GM10248 (cell line): ENCODE measurements at places on chromosomes 13 and 19.

DNA sequence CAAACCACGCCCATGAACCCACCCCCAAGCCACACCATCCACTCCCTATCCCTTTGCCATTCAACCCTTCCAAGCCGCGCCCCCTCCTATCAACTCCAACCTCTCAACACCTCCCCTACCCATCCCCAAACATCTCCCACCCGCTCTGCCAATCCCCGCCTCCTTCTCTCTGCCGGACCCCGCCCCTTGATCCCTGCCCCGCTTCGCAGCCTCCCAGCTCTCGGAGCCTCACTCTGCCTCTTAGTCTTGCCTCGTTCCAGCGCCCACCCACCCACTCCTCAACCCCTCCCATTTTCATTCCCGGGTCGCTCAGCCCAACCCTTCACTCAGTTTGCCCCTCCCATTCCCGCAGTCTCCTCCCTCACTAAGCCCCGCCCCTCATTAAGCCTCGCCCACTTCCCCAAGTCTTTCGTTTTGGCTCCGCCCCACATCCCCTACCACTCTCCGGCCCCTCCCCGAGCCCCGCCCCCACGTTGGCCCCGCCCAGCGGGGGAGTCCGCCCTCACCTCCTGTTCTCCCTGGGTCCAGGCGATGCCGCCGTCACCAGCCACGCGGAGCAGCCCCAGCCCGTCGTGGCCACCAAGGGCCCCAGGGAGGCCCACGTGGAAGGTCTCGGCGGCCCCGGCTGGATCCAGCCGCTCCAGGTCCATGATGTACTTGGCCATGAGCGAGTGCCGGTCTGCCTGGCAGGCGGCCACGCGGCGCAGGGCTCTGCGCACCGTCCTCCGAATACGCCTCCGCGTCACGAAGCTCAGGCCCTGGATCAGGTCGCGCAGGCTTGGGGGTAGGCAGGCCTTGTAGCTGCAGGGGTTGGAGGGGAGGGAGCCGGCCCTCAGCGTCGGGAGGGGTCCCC, 5.7 kb downstream of the JAK3 start:
- DNase-seq, result peak; percentile 53

DNA sequence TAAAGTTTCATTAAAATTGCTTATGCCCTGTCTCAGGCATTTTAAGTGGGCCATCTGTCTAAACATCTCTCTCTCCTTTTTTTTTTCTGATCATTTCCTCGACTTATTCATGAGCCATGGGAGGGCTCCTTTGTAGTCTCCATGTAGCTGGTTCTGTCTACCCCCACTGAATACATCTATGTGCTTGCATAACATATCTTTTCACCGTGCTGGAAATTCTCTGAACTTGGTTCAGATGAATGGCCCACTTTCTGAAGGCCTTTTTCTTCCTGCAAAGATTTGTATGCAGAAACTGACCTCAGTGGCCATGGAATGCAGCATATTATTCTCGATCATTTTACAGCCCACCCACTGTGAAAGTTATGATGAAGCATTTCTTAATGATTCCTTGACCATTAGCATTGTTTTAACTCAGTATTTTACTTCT, 225.3 kb downstream of the GGACT start:
- DNase-seq, result no peak

GRCh38 chr13:43861863-43862262, 17.7 kb downstream of the CCDC122 start:
- DNase-seq, result no peak

DNA sequence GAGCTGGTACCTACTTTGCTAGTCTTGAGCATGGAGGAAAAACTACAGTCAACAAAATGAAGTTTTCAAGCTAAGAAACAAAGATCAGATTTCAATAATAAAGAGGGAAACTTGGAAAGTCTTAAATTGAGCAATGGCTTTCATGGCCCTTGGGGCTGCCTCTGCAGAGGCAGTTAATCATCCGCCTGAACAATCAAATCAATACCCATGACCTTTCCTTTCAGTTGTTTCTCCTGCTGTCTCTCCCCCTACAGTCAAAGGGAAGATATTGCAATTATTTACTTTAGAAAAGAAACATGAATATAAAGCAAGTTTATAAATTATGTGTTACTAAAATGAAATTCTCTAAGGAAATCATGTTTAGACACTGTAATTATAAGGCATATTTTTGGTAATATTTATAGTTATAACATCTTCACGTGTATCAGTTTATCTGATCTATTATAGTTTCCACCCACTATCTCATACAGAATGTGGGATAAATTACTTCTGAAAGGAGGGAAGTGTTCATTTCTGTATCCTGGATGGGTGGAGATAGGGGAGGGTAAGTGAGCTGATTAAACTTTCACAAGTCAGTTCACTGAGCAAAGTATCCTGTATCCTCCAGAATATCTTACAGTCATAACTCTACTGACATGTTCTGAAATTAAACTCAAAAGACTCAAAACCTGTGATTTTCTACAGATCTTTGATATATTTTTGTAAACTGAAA, 72.4 kb upstream of the TSC22D1 start:
- DNase-seq, result peak; percentile 52

DNA sequence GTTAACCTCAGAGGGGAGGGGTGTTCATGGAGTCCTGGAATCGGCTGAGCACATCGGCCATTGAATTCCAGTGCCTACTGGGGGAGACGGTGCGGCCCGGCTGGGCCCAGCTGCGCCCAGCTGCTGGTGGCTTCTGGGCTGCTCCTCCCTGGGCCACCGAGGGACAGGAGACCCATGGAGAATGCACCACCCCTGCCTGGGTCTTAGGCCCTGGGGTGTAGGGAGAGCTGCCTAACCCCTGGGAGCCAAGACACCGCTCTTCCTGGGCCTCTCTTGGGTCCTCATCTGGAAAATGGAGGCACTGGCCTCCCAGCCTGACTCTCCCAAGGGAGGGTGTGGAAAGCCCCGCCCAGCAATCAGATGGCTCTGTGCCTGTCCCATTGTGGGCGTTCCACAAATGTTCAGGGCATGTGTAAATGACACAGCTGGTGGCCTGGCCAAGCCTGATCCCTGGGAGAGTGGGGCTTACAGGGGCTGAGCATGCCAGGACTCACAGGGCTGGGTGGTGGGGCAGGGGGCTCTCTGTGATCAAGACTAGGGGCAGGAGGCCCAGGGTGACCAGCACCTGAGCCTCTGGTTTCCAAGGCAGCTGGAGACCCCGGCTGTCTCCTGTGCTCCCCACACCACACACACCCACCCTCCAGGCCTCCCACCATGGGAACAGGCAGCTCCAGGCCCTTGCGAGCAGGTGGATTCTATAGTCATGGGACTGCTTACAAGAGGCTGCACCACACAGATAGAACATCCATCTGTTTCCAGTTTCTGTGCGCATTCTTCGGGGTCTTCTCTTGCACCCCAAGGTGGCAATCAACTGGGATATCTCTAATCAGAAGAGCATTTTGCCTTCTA, 150.9 kb downstream of the URI1 start:
- DNase-seq, result no peak

DNA sequence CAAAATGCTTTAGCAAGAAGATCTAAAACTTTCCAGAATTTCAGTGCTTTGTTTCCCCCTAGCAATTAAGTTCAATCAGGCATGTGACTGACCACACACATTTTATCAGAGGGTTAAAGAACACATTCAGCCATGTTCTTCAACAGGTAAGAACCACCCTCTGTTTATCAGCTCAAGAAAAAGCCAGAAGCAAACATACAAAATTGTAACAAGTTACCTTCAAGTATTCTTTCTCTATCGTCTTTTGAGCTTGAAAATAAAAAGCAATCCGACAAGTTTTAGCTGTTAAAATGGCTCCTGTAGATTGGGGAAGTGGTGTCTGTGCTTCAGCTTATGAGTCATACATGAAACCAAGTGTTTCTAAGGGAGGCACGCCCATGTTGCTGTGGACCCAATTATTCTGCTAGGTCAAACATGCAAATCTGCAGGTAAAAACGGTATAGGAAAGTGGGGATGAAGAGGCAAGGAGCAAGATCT, at the start of gene ELF1:
TSS of gene ELF1 (minus strand) at position 306 of the 477 bp plus-strand sequence. CDS start 37,262 bp downstream, outside the sequence.
- DNase-seq, result peak; percentile 59

GRCh38 chr13:103238441-103238840, 172.2 kb upstream of the SLC10A2 start:
- no peak for DNase-seq

DNA sequence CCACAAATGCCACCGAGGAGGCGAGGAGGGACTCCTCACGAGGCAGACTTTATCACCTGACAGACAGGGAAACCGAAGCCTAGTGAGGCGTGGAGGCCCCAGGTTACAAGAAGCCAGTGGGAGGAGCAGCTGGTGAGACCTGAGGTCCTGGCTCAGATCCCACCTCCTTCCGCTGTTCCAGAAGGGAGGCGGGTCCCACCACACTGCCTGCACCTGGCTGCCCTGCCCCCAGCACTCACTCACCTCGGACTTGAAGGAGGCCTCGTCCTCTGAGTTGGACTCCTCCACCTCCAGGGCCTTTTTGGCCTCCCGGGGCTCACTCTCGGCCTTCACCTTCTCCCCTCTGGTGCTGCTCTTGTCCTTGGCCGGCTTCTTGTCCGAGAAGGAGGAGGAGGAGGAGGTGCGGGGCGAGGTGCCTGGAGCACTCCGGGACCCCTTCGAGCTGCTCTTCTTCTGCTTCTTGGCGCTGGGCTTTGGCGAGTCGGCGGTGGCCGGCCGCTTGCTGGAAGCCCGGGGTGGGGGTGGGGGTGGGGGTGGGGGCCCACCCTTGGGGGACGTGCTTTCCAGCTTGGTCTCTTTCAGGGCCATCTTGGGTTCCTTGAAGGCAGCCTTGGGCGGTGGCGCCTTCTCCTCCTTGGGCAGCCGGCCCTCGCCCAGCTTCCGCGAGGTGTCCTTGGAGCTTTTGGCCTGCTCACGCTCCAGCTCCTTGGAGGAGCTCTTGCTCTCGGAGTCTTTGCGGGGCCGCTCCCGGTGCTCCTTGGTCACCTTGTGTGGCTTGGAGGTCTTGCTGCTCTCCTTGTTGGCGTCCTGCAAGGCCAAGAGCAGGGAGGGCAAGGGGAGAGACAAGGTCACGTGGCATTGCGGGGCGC, 57.7 kb downstream of the MLLT1 start:
- no peak for DNase-seq

DNA sequence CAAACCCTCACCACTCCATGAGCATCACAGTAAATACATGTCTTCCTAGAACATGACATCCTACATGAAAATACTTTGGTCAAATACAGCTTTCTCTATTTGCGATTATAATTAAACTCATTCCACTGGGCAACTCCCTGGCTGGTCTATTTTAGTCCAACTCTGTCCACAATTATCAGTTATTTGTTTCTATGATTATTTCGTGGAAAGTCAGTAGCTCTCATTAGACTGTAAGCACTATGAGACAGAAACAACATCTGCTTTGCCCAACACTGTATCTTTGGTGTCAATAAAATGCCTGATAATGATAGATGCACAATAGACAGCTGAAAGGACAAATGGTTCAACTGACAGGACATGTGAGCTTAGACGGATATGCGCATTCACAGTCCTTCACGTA, 292.0 kb downstream of the KLF12 start:
- DNase-seq, result no peak
